Activated CD4-positive, alpha-beta T cell treated with anti-CD3 and anti-CD28 coated beads, Interleukin-2, amount 10 ng/mL, durations not matched to agents 7 days and 5 days (primary cell): ENCODE measurements at places on chromosomes 4 and X. TPM values are rescaled to one million over a fixed set of nuclear protein-coding genes. Genes with fewer than 3 reads are reported as not detected.

DNA sequence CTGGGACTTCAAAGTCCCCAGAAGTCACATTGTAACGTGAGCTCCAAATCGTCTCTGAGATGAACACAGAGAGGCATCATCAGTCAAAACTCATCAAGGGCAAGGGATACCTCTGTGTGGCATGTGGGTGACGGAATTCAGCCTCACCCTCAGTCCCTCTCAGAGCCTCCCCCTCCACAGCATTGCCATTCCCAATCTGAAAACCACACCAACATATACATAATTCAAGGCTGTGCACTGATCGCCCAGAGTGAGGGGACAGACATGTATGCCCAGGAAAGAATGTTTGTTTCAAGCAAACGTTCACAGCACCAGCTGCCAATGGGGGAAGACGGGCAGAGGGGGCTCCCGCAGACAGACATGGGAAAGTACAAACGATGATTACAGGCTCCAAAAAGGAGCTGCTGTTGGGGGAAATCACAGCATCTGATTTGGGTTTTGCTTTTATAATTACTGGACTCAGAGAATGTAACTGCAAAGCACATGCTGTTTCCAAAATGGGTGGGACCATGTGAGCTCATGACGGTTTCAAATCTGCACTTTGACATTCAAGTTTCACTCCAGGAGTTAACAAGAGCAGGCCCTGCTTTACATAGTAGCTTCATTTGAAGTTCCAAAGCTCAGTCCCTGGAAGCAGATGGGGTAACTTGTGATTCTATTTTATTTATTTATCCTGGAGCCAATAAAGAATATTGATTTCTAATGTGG lies 88.3 kb downstream of the CLCN4 start:
- DNase-seq: no peak

GRCh38 chr4:82076809-82077208 lies 297.0 kb downstream of the HNRNPD start:
- no peak for DNase-seq

DNA sequence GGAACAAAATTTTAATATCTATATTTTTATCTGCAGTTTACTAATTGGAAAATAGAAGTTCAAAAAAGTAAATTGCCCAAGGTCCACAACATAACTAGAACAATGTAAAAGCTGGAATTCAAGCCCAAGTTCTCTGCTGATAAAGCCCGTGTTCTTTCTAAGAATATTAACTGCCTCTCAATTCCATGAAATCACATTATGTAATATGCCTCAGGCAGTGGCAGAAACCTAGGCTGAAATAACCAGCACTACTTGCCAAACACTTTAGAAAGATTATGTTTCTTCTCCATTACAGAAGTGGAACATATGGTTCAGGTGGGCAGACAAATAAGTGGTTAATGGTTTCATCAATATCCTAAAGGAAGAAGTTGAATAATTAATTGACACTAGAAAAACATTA lies 56.7 kb upstream of the ADGRL3 start:
- DNase-seq: no peak

- peak; percentile 27 for DNase-seq
These were observed 35.4 kb downstream of the CEP44 start for GRCh38 chr4:174318829-174319764.

DNA sequence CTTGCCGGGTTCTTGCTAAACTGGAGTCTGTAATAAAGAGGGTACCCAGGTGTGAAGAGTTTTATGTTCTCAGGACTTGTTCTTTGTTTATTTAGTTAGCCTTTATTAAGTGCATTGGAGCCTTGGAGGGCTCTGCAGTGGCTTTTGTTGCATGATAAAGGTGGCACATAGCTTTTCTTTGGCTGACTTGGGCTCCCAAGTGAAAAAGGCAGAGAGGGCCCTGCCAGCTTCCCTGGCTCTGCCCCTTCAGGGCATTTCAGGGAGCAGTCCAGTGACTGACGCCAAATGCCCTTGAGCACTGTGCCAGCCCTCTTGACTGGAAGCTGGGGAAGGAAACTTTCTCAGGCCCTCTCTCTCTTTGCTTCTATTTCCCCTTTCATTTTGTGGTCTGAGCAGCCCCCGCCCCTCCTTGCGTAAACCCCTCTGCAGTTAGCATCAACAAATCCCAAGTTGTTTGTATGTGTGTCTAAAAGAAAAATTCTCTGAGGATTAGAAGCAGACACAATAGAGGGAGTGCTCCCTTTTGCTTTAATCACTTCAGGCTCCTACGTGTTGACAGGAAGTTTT lies 152.2 kb downstream of the NHS start:
- no peak for DNase-seq

GRCh38 chr4:179867300-179867878 lies 2375.8 kb upstream of the TENM3 start:
- DNase-seq: peak; percentile 6

- no peak for DNase-seq
These were observed 280.6 kb downstream of the NR3C2 start for GRCh38 chr4:148161601-148162000.

DNA sequence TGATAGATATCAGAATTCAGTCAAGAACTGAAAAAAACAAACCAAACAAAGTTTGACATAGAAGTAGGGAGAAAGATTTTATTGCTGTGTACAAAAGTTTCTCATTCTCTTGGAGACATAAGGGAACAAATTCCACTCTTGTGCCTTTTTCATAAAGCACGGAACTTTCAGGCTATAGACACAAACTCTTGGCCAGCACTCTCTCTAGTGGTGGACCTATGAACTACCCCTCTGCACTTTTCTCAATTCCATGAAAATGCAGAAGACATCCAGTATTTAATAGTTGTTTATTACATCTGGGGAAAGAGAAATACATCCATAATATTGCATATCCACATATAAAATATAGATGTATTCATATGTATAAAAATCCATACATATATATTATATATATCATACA lies 291.6 kb upstream of the HS3ST1 start:
- DNase-seq: no peak

GRCh38 chrX:65841263-65841662 lies 173.8 kb downstream of the MSN start:
- no peak for DNase-seq

DNA sequence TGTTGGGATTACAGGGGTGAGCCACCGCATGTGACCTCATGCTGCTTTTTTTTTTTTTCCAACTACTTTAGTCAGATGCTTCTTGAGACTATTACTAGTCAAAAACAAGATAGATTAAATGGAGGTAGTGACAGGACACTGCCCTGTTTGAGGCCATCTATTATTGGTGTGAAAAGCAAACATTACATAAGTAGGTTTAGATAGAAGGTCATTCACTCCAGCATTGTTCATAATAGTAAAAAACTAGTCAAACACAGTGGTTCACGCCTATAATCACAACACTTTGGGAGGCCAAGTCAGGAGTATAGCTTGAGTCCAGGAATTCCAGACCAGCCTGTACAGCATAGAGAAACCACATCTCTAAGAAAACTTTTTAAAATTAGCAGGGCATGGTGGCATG lies 16.3 kb downstream of the XIAP start:
- DNase-seq: no peak

- no peak for DNase-seq
These were observed 28.6 kb downstream of the TRPC3 start for GRCh38 chr4:121923306-121923705.

DNA sequence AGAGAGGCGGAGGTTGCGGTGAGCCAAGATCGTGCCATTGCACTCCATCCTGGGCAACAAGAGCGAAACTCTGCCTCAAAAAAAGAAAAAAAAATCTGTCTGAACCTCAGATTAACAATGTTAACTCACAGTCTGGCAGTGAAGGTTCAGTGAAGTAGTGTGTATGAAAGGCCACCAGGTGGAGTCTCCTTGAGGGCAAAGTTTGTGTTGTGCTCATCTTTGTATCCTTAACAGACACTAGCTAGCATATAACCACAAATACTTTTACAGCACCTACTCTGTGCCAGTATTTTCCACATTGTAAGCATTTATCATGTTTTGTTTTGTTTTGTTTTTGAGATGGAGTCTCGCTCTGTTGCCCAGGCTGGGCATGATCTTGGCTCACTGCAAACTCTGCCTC lies 46.0 kb upstream of the MGST2 start:
- peak; percentile 31 for DNase-seq

GRCh38 chr4:5720157-5720850 lies 9.3 kb downstream of the EVC start:
- no peak for DNase-seq

GRCh38 chr4:11843340-11843739 lies 414.6 kb upstream of the HS3ST1 start:
- no peak for DNase-seq

- no peak for DNase-seq
These were observed 218.0 kb upstream of the JADE1 start for GRCh38 chr4:128591482-128591881.

DNA sequence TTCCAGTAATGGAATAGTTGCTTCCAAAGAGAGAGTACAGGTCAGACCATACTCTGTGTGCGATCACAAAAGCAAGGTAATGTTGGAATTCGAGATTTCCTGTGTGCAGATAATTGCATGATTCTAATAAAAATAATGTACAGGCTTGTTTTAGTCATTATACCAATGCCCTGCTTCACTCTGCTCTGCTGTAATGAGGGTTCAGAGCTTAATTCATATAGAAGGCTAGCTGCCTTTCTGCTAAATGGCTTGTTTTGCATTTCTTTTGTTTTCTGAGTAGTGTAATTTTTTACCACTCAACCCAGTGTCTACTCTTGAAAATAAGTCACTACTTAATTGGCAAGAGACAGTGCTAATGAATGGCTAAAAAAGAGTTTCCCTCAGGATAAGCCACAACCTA lies 236.0 kb downstream of the CAMK2D start:
- DNase-seq: no peak

GRCh38 chrX:52355108-52355507 lies 13.7 kb upstream of the XAGE2 start:
- no peak for DNase-seq

GRCh38 chr4:102734591-102735385 lies 26.0 kb downstream of the MANBA start:
- DNase-seq: peak; percentile 24

- peak; percentile 19 for DNase-seq
These were observed 105.1 kb downstream of the FNIP2 start for GRCh38 chr4:158873795-158874401.

DNA sequence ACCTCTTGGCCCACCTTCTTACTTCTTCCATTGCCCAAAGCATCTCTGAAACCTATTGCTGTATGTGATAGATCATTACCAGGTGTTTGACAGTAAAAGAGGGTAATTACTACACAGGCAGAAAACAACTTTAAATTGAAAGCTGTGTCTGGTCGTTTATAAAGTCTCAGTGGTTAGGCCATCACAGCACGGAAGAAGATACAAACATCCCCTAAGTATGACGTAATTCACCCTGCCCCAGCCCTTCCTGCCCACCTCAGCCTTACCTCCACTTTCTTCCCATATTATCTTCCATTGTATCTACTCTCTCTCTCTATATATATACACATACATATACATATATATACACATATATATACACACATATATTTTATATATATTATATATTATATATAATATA lies 805.8 kb upstream of the PABPC4L start:
- no peak for DNase-seq

DNA sequence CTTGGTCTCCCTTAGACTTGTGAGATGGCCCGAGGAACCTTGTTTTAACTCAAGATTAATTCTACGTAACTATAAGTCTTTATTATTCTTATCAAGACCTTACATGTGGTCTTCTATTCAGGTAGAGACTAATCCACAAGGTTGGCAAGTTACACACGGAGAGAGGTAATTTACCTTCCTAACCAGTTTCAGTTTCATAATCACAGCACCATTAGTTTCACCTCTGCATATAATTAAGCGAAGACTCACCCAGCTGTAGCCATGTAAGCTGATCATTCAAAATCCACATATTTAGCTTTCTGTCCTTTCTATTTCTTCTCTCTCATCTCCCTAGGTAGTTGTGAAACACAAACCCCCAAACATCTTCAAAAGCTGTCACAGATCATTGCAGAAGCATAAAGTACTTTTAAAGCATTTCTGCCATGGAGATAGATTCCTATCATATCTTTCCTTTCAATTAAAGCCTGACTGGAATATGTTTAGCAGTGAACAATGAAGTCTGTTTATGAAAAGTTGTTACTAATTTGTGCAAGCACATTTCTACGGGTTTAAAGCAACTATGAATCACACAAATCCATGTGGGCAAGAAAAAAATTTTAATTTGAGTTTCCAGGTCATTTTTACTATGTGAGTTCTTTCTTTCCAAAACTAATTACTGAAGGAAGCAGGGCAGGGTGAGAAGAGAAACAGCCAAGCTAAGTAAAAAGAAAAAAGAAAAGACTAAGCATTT lies 78.5 kb downstream of the BTC start:
- no peak for DNase-seq

DNA sequence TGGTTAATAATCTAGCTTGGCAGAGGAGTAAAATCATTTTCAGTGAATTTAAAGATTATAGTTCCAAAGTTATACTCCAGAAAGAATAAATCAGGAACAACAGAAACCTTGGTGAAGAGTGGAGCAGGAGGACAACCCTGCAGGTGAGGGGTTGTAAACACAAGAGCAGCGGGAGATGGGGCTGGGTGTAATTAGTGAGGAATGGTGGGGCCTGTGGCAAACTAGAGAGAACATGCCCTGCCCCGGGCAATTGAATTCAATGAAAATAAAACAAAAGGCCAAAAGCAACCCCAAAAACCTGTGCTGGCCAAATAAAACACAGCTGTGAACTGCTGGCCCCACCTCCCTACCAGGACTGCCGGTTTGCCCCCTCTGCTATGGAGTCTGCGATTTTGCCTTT lies 325.2 kb downstream of the NR3C2 start:
- DNase-seq: no peak

DNA sequence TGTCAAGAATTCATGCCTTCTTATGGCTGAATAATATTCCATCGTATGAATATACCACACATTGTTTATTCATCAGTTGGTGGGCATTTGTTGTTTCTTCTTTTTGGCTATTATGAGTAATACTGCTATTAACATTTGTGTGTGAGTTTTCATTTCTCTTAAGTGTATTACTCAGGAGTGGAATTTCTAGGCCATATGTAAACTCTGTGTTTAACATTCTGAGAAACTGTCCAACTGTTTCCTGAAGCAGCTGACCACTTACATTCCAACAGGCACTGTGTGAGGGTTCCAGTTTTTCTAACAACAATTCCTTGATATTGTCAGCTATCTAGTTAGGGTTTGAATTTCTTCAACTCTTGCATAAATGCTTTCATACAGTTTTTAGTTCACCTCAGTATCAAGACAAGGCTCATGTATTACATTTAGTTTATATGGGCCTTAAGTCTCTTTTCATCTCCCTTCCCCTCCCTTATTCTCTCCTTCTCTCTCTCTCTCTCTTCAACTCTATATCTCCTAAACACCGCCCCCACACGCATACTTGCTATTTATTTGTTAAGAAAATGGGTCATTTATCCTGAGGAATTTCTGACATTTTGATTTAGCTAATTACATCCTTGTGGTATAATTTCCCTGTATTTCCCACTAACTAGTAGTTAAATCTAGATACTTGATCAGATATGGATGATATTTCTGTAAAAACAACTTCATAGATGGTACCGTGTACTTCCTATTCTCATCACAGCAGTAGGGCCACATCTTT lies 77.4 kb downstream of the WDR19 start:
- DNase-seq: no peak

SPIN2A gene
- 1.00 TPM for total RNA-seq

SYN1 gene
- 0.35 TPM for total RNA-seq

BRS3 gene
- total RNA-seq: not detected

ODAPH gene
- 0.12 TPM for total RNA-seq

PFKFB1 gene
- total RNA-seq: 0.64 TPM

PRSS12 gene
- total RNA-seq: not detected

NXF2 gene
- not detected for total RNA-seq

C4orf51 gene
- not detected for total RNA-seq

ADGRG2 gene
- total RNA-seq: not detected

SUPT20HL2 gene
- total RNA-seq: not detected

STATH gene
- total RNA-seq: not detected

SERTM2 gene
- not detected for total RNA-seq
